ENCODE measurements at places on chromosomes 6 and 20.

- DNase-seq: no peak
Observed at GRCh38 chr6:170261643-170262488, 29.0 kb downstream of the DLL1 start.

- no peak for DNase-seq
Observed at GRCh38 chr6:135121434-135121833, 59.7 kb upstream of the MYB start.

DNA sequence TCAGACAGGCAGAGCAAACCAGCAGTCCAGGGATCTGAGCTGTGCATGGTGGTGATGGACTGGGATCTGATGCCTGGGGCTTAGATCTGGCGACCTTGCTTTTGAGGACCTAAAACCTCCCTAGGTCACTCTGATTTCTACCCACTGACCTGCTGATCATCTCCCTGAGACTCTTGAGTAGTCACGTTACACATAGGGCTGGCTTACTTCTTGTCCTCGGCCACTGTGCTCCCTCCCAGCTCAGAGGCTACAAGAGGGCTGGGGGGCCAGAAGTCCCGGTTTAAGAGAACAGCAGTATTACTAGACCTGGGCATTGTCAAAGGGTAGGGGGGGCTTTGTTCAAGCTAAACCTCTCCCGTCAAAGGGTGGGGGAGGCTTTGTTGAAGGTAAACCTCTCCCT, 5.5 kb downstream of the DYNLT1 start:
- no peak for DNase-seq

DNA sequence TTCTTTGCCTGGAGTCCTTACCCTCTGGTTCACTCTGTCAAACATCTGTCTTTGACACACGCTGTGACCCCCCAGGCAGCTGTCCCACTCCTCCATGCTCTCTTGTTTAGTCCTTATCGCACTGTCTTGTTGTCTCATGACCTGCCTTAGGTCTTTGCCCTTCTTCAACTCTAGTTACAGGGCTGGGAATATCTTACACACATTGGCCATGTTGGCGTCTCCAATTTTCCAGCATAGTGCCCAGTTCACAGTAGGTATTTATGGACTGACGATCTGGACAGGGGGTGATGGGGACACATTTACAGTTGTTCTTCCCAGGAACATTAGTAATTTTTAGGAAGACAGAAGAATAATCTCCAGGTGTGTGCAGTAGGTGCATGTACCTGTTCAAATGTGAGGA, 129.7 kb upstream of the SLC22A16 start:
- no peak for DNase-seq

DNA sequence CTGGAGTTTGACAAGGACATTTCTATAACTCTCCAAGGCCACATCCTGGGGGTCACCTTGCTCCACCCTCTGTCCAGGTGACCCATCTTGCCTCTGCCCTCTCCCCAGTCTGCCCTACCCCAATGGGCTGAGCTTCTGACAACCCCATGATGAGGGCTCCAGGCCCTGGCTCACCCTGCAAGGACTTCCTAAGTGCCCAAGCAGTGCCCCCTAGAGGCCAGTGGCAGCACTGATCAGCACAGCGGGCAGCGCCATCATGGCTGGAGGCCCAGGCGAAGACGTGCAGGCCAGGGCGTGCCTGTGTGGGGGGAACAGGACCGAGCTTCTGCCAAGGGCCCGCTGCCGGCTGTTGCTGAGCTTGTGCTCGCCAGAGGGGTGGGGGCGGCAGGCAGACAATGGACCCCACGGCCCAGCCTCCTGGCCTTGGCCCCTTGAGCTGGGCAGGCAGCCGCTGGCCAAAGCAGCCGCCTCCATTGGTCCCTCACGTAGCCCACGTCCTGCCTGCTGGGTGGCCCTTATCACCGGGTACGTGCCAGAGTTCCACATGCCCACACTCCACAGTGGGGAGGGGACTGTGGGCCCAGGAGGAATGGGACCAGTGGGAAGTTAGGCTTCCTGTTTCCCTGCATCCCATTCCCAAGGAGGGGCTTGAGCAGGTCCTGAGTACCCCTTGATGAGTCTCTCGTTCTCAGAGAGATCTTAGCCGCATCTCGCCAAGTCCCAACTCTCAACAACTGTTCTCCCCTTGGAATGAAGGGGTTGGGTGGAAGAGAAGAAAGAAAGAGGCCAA, 64.3 kb downstream of the MRPL14 start:
- DNase-seq: peak; percentile 53
